ENCODE measurements at places on chromosomes 3 and 15.

GRCh38 chr15:98124581-98124980, 164.1 kb downstream of the ARRDC4 start:
- DNase-seq = no peak

- peak; percentile 48 for DNase-seq
Observed at GRCh38 chr3:107117922-107118536, 259.2 kb upstream of the CCDC54 start.

DNA sequence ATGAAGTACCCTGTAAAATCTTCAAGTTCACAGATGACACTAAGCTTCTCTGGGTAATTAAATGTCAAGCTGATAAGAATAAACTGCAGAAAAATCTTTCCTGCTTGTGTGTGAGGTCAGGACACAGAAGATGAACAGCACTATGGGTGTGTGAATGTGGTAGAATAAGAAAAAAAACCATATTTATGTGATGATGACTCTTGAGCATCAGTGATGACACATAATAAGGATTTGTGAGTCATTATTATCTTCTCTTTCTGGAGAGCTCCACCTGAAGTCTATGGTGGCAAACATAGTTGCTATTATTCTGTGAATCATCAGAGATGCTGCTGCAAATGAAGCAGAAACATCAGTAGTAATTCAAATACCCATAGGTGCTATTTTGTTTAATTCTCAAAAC, 422.4 kb downstream of the DIPK2A start:
- DNase-seq = peak; percentile 43

- no peak for DNase-seq
Observed at GRCh38 chr3:39744746-39745145, 64.7 kb upstream of the MYRIP start.

DNA sequence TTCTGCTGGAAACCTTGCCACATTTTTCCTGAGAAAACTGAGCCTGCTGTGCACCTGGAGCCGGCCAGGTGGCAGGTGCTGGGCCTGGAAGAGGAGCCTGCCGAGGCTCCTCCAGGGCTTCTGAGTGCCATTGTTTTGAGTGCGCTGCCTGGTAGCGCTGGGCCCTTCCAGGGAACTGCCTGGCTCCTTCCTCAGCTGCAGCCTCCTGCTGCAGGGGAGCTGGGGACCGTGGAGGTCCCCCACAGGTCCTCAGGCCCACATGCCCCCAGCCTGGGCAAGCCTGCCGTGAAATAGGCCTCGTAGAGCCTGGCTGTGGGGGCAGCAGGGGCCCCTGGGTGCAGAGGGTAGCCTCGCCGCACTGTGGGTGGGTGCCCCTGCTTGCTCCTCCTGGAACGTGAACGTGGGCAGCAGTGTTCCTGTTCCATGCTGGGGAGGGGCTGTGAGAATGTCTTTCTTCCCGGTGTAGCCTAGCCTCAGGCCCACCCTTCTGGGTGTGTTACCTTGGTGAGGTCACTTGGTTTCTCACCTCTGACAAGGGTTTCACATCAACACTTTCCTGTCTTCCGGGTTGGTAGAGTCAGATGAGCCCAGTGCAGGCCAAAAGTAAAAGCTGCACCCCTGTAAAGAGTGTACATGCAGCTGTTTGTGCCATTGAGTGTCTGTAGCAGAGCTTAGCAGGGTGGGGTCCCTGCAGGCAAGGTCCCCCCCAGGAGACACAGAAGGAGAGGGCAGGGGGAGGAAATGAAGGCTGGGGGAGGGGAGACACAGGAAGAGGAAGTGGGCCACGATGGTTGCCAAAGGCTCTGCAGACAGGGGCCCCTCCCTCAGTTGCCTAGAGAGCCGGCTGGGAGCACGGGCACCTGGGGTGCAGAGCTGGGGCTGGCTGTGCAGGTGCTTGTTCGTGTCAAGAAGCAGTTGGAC, 34.5 kb downstream of the KLF13 start:
- no peak for DNase-seq

DNA sequence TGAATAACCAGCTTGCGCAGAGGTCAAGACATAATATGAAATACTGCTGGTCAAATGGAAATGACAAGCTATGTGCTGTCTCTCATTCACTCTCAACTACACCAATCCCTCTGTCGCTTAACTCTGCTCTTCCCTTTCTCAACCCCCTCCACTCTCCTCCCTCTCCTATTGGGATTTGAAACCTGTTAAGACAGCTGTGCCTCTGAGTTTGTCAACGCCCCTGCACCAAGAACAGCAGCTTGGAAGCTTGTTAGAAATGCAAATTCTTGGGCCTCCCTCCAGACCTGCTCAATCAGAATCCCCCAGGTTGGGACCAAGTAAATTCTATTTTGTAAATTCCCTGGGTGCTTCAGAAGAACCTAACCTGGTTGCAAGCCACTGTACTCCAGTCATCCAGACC, 149.7 kb upstream of the ATP2B2 start:
- no peak for DNase-seq

GRCh38 chr3:101847328-101847727, 2.0 kb upstream of the NFKBIZ start:
- DNase-seq = no peak

DNA sequence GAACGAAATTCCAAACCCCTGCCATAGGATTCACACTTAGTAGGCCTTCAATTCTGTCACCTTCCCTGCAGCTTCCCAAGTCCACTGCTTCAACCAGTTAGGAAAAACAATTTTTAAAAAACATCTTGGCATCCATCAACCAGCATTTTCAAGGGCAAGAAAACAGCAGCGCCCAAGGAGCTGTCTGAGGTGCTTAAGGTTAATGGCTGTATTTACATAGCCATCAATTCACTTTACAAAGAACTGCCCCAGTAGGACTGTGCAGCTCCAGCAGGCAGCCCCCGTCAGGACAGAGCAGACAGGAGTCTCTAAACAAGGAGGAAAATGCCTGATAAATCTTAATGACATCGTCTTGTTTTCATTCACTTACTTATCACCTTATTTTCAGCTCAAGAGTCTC, 13.3 kb downstream of the TAFA4 start:
- DNase-seq = no peak

DNA sequence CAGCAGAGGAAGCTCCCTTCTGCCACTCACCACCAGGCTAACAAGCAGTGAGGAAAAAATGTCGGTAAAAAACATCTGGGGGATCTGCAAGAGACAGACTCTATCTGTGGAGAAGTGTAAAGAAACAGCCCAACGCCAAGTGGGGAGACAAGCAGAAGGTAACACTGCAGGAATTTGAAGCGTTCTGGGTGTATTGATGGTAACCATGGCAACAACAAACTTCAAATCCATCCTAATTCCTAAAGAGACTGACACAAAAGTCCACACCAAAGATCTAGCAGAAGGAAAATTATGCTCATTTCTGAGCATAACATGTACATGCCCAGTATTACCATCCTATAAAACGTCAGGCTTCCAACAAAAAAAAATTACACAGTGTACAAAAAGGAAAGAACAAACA, 449.3 kb downstream of the GABRB3 start:
- DNase-seq = no peak

DNA sequence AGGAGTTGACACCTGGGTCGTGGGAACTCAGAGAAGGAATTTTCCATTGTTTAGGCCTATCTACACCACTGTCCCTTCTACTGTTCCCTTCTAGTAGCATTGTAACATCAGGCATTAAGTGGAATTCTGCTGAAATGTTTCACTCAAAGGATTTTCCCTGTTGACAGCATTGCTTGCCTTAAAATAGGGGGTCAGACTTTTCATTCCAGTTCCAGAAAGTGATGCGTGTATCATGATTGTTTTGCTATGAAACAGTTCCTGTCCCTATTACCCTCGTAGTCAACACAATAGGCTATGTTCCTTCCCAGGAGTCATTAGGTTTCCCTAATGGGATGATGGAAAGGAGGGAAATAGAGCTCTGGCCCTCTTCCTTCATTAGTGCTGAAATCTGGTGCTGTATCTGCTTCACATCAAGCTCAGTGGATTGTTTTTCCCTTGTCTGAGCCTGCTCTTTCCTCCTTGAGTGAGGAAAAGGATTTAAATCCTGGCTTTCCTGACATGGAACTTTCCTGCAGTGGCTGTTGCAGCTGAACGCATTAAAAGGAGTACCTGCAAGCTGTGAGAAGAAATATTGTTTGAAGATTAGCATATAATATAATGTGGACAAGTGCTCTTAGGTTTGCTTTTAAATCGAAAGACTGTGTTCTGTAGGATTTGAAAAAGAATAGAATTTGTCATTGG, 195.9 kb downstream of the KLHL25 start:
- no peak for DNase-seq

- no peak for DNase-seq
Observed at GRCh38 chr15:74403991-74404563, 29.7 kb downstream of the SEMA7A start.

DNA sequence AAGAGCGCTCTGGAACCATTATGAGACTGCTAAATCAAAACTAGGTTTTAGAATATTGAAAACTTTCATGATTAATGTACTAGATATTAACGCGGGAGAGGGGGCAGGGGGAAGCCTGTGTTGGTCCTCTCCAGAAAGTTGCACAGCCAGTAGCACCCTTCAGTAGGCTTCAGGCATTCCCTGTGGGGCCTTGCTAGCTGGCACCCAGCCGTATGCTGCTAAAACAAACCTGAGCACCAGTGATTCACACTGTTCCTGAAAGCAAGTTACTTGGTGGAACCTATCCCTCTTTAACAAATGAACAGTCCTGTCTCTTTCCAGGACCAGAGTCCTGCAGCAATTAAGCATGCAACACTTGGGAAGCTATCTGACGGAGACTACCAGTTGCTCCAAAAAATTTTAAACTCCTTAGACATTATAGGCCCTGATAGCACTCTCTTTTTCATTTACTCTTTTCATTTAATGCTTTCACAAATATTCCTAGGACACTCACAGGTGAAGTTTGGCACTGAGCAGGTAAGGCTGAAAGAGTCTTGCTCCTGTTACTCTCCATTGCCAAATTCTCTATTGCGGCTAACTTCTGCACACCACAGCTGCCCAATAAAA, 1.2 kb upstream of the ATRIP start:
- DNase-seq = no peak

DNA sequence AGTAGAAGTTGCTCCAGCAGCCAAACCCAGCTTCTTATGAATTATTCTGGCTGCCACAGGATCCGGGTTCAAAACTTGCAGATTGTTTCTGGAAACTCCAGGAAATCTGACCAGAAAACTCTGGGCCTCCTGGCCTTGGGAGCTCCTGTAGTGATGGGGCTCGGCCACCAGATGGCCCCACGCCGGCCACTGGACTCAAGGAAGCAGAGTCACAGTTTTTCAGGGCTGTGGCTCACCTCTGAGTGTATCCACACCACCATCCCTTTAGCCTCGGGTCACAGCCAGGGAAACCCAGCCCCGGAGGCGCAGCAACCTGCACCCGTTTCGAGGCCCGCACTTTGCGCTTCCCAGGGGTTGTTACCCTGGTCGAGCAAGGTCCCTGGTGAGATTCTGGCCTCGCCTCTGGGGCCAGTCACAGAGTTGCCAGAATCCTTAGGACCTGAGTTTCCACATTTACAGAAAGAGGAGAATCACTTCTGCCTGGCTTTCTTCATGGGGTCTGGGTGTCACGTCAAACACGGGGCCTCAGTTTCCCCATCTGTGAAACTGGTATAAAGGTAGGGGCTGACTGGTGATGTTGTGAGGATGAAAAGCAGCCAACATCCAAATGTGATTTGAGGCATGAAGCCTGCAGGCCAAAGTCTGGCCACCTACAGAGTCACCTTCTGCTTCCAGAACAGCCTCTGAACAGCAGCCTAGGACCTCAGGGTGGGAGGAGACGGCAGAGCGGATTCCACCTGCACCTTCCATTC, 53.5 kb upstream of the LCTL start:
- peak; percentile 19 for DNase-seq

- DNase-seq = no peak
Observed at GRCh38 chr15:48637639-48638038, 7.9 kb downstream of the FBN1 start.

GRCh38 chr15:66912001-66912400, 153.4 kb upstream of the SMAD3 start:
- DNase-seq = no peak

GRCh38 chr3:43757666-43758321, 67.1 kb downstream of the ABHD5 start:
- DNase-seq = no peak

DNA sequence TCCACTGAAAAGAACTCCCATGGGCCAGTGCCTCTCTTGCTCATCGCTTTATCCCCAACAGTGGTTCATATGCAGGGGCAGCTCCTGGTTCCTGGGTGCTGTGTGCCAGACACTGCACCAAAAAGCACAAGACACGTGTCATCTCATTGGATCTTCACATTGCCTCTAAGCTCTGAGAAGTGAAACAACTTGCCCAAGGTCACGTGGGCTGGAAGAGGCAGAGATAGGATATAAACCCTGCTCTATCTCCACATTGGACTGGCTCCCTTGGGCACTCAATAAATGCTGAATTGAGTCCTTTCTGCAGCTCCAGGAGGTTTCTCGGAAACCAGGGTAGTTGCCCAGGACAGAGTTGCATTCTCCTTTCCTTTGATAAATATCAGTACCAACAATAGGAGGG, 88.1 kb downstream of the SRGAP3 start:
- DNase-seq = no peak

GRCh38 chr3:125087768-125088391, 32.1 kb upstream of the HEG1 start:
- no peak for DNase-seq

DNA sequence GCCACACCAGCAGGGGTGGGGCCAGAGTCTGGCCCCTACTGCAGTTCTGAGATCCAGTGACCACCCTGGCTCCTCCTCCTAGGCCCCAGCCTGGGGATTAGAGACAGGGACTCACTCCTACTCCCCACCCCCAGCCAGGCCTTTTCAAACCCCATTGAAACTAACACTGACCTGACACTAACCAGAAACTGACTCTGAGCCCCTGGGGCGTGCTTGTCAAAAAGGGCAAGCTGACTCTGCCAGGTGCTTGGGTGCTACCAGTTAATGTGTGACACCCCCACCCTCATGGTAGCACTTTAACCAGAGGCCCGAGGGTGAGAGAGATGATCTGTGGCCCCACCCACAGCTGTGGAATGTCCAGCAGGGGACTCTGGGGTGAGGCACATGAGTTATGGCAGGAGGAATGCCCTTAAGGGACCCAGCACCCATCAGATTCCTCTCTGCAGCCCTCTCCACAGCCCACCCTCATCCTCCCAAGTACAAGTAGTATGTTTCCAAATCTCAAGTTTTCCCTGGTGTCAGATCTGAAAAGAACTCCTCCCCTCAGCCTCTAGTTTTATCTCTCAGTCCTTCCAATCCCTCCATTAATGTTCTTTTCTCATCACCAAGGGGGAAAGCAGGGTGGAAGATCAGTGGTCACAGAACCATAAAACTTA, 1.4 kb downstream of the PTH1R start:
- no peak for DNase-seq

GRCh38 chr3:7322957-7323669, 462.2 kb downstream of the GRM7 start:
- DNase-seq = no peak

DNA sequence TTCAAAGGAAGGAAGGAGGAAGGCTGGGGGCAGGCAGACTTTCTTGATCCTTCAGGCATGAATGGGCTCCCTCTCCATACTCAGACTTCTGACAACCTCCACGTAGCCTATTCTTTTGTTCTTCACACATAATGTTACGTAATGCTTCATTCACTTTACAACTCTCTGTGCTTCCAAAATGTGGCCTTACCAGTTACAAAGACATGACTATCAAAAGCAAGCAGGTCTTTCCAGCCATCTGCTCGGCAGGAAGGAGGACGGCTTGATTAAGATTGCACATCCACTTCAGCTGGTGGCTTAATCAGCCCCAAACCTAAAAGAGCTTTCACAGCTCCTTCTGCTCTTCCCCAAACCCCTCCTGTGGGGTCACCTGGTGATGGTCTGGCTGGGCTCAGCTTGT, 263.2 kb downstream of the XXYLT1 start:
- DNase-seq = no peak
